ENCODE measurements at places on chromosomes 1 and 21.

GRCh38 chr1:98468111-98468717 lies 193.3 kb upstream of the SNX7 start:
- peak; percentile 46 for DNase-seq

DNA sequence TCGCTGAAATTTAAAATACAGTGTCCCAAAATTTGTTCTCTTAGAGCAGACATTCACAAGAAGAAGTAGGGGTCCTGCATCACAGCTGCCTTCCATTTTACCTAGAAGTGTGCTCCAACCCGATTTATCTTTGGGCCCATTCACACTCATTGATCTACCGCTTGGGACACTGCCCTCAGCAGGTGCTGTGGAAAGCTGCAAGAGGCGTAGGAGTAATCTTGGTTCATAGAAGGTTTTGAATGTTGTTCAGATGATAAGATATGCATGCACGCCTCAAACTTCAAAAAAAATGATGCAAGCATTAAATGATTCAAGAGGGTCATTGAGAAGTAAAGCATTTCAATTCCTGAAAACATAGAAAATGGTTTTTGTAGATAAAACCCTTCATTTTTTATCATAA lies 18.6 kb upstream of the C1orf105 start:
- no peak for DNase-seq

GRCh38 chr1:40820911-40821693 lies 37.5 kb downstream of the KCNQ4 start:
- DNase-seq = no peak

DNA sequence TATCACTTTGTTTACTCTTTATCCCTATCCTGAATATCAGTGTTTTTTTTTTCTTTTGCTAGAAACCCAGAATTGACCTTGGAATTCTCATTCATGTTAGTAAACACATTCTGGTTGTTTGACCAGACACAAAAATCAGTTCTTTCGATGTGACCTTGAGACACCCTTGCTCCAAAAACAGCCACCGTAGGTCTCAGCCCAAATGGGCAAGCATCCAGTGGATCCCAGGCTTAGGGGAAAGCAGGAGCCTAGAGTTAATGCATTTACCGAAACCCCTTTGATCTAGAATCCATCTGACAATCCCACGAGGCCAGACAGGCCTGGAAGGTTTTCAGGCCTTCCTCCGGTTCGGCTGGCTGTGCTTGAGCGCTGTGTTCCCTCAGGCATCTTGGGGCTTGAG lies 47.6 kb downstream of the IRF2BP2 start:
- no peak for DNase-seq

DNA sequence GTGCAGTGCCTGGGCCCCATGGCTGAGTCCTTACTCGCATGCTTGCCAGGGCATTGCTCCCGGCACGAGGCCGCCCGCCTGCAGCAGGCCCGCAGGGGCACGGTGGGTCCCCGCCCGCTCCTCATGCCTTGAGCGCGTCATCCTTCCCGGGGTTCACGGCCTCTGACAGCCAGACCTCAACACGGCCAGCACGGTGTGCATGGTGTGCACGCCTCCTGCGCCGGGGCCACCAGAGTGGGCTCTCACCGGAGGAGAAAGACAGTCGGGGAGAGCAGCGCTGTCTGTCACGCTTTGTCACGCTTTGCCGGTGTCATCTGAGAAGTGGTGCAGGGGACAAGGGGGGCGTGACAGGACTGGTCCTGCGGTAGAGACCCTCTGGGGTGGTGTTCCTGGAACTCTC lies 11.9 kb upstream of the COL18A1 start:
- DNase-seq = no peak

DNA sequence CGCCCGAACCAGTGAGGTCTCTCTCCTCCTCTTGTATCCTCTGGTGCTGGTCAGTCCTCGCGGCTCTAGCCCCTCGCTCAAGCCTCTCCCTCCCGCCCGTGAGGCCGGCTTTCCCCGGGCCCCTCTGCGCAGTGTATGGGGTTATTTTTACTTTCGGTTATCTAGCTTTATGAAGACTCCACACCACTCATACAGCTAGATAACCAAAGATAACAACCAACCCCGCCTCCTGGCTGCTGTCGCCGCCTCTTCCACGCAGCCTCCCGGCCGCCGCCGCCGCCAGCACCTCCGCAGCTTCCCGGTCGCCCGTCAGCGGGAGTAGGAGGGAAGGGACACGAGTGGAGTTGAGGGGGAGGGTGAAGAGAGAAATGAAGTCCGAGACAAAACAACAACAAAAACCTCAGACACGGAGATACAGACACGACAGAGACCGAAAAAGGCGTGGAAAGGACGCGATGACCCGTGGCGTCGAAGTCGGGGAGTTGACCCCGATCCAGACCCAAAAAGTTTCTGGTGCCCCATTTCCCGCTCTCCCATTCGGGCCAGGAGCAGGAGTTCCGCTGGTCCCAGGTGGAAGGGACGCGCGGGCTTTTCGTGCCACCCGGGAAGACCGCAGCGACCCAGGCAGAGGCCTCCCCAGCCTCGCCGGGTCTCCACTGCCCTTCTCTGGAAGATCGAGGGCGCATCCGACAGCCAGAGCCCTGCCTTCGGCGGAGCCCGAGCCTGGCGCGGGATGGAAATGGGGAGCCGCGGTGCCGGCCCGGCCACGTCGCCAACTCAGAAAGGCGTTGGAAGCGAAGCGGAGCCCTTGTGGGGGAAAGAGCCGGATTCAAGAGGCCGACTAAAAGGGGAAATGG lies 51.4 kb downstream of the RHBG start:
- peak; percentile 67 for DNase-seq
